Renal cortical epithelial cell (primary cell): ENCODE measurements at places on chromosomes 2 and 18.

- DNase-seq: no peak
Measured at GRCh38 chr2:187775651-187776050, 221.4 kb upstream of the TFPI start.

DNA sequence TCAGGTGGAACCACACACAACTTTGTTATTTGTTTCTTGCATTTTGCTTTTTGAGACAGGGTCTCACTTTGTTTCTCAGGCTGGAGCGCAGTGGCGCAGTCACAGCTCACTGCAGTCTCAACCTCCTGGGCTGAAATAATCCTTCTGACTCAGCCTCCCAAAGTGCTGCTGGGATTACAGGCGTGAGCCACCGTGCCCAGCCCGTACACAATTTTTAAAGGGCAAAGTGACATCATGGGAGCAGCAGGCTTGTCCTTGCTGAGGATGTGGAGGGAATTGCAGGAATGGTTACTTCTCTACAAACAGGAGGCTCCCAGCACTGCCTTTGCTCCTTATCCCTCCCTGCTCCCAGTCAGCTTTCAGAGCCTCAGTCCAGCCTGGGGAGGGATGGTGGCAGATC lies 355.9 kb upstream of the KLHL29 start:
- no peak for DNase-seq

- no peak for DNase-seq
Measured at GRCh38 chr2:112268547-112268946, 6.8 kb upstream of the ZC3H6 start.

- peak; percentile 94 for DNase-seq
Measured at GRCh38 chr2:28681158-28681571, 70.5 kb upstream of the PPP1CB start.

GRCh38 chr18:23067236-23067635 lies 68.0 kb upstream of the CABLES1 start:
- DNase-seq: peak; percentile 61

GRCh38 chr2:174553811-174554493 lies 43.7 kb downstream of the WIPF1 start:
- DNase-seq: no peak

GRCh38 chr18:8381821-8382459 lies 227.3 kb upstream of the RAB12 start:
- DNase-seq: no peak

DNA sequence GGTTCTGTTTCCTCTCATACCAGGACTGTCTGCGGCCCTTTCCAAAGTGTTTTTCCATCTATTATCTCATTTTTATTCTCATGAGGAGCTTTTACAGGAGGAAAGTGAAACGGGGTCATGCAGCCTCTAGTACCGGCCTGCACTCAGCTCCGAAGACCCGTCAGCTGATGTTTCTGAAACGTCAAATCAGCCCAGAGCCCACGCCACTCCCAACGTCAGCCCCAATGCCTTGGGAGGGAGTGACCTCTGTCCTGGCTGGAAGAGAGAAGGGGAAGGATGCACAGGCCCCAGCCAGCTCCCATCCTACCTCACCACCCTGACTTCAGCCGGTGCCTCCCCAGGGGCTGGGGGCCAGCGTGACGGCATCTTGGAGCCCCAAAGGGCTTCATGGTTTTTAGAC lies 58.5 kb downstream of the ADCY3 start:
- no peak for DNase-seq

- peak; percentile 55 for DNase-seq
Measured at GRCh38 chr2:158202161-158202815, 100.6 kb downstream of the UPP2 start.

DNA sequence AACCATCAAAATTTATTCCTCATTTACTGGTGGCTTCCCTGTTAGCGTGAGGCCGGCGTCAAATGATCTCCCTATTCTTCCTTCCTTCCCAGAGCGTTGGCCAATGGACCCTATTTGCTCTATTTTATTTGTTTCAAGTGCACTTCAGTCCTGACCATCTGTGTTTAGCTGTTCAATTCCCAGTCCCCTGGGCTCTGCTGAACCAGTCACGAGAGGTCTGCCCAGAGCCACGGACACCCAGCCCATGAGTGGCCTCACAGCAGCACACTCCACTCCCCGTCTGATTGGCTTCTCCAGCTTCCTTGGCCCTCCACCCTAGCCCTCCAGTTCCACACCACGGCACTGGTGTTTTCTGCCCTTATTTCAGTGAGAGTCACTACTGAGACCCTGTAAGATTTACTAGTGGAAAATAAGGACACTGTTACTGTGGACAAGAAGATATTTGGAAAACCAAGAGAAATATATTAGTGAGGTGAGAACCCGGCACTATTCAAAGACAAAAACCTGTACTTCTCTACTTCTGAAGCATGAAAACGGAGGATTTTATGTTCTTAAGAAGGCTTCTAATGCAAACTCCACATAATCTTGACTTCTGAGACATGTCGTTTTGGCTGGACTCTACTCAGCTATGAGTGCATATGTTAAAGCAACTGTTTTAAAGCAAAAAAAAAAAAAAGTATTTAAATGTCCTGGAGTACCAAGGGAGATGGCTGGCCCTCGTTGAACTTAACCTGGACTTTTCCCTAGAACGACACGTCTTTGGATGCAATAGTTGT lies 86.6 kb downstream of the COL6A3 start:
- DNase-seq: no peak

- no peak for DNase-seq
Measured at GRCh38 chr2:148968776-148969319, 69.7 kb upstream of the LYPD6B start.

DNA sequence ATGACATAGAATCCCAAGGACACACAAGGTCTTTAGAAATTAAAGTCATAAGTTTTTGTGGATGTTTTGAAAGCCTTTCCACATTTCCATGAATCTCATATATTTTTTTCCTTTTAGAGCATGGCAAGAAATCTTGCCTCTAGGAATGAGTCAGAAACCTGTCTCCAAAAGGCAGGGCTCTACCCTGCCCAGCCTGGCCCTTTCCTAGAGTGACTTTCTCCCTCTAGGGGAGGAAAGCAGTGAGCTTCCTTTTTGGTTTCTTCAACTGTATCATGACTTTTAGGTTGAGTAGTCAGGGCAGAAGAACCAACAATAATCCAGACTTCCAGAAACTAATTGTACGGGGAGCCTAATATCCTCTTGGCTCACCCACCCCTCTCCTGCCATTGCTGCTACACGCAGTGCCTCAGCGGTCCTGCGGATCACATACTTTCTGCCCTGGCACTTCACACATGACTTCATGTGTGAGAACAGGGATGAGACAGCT lies 300.3 kb downstream of the AGPS start:
- DNase-seq: peak; percentile 90

GRCh38 chr2:29420464-29420863 lies 305.2 kb downstream of the CLIP4 start:
- no peak for DNase-seq

DNA sequence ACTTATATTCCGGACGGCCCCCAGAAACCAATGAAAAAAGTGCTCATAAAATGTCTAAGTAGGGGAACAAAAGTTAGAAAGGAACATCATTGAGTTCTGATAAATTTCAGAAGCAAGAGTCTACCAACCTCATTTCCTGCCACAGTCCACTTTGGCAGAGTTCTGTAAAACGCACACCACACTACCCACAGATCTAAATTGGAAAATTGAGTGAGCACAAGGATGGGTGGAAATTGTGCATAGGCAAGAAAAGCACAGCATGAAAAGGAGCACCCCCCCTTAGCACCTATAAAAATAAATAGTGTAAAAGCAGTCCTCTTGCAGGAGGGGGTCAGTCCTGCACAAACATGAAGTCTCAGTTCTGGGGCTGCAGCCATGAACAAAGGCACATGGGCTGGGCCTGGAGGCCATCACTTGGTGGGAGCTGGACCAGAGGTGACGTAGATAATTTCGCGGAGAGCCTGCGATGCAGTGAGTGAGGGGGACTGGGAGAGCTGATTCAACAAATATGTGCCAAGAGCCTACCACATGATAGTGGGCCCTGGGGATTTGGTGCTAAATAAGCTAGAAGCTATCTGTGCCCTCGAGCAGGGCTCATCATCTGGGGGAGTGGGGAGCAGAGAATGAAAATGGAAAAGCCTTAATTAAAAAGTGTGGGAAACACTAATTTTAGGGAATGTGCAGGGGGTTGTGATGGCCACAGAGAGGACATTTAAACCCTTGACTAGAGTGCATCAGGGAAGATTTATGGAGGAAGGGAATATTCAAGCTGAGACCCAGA lies 48.9 kb upstream of the SPP2 start:
- no peak for DNase-seq

GRCh38 chr18:45237343-45238098 lies 377.8 kb upstream of the SLC14A2 start:
- no peak for DNase-seq

DNA sequence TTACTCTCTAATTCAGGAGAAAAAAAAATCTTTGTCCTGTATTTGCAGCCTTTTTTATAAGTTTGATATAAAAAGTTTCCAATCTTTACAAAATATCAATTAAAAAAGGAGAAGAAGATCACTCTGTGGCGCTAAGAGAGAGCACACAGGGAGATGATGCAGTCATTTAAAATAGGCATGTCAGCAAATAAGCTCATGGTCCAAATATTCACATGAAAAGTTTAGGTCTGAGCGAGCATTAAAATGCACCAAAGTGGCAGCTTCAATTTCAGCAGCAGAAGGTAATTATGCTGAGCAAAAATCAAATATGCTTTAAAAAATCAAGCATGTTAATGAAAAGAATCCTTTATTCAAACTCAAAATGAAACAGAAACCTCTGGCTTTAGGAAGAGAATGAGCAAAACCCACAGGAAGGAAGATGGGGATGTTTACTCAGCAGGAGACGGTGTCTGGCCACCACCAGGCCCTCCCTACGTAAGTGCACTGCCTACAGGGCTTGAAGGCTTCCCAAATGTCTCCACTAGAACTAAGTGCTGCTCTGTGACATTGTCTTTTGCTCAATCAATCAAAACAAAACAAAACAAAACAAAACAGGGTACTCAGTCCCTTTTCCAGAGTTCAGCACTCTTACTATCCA lies 120.4 kb downstream of the L3MBTL4 start:
- no peak for DNase-seq

DNA sequence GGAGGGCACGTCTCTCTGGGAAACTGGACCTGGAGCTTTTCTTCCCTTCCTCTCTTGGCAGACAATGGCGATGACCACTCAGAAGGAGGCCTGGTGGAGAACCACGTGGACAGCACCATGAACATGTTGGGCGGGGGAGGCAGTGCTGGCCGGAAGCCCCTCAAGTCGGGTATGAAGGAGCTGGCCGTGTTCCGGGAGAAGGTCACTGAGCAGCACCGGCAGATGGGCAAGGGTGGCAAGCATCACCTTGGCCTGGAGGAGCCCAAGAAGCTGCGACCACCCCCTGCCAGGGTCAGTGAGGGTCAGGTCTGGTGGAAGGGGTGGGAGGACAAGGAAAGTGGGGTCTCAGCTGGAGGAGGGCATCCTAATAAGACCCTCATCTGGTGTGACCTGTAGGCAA lies 27.3 kb downstream of the IGFBP2 start:
- no peak for DNase-seq

GRCh38 chr2:160469621-160470204 lies 23.9 kb downstream of the RBMS1 start:
- DNase-seq: no peak
